ENCODE measurements at places on chromosomes 3 and 15. TPM values are rescaled to one million over a fixed set of nuclear protein-coding genes. Genes with fewer than 3 reads are reported as not detected.
A peak's percentile ranks its signal among the peaks of the same experiment; 100 is the strongest.

DNA sequence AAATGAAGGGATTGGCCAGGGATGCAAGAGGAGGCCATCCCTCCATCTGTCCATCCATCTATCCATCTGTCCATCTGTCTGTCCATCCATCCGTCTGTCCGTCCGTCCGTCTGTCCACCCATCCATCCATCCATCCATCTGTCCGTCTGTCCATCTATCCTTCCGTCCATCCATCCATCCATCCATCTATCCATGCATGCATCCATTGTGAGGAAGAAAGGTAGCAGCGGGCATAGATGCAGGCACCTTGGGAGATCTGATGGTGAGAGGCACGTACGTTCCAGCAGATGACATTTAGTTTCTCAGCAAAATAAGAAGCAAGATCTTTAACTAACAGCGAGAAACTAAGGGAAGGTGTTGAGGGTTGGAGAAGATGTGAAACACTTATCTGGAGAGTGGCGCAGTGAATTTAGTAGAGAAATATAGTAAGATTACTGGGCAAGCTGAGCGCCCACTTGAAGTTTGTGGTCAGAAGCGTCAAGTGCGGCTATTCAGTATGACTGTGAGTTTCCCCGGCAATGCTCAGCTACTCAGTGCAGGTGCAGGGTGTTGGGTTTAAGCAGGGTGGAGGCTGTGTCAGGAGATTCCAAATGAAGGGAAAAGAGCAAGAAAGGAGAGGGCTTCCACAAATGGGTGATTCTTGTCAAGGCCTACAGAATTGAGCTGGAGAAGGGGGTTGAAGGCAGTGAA, 22.4 kb upstream of the SRP14 start:
- no peak for DNase-seq

- no peak for DNase-seq
These were observed 46.0 kb downstream of the CA12 start for GRCh38 chr15:63335543-63336240.

DNA sequence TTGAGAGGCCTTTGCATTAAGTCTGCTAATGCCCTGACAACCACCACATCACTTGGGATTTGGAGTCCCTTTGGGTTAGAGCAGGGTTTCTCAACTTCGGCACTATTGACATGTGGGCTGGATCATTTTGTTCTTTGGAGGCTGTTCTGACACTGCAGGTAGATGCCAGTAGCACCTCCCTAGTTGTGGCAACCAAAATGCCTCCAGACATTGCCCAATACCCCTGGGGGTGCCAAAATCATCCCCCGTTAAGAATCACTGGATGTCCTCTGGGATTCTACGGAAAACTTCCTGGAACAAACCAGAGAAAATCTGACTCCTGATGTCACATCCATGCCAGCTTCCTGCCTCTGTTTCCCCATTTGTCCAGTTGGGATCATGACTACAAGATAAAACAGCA, 37.2 kb upstream of the BLM start:
- DNase-seq: no peak

GRCh38 chr15:76339305-76340197, 3.0 kb downstream of the ISL2 start:
- peak; percentile 65 for DNase-seq

ZNF106 gene
- 63.6 TPM for total RNA-seq

- DNase-seq: no peak
These were observed 33.3 kb downstream of the SLC41A3 start for GRCh38 chr3:126050626-126051025.

GRCh38 chr3:18080198-18080689, 337.8 kb upstream of the TBC1D5 start:
- DNase-seq: no peak

C3orf22 gene
- 0.28 TPM for total RNA-seq

DNA sequence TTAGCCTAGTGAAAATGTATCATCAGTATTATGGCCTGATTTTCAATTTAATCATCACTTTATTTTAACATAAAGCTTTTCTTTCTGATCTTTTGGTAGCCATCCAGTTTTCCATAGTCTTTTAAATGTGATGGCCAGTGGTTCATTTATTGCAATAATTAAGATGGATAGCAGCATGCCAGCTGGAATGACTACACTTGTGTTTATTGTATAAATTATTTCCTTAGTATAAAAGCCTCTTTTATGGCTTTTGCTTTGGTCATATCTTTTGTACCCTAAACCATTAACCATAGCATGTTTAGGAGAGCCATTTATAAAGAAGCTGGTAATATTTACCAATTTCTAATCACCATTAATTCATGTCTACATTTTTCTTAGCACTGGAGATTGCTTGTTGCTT, 31.7 kb downstream of the ALCAM start:
- peak; percentile 15 for DNase-seq

GRCh38 chr3:24502690-24503089, 8.0 kb upstream of the THRB start:
- no peak for DNase-seq

GRCh38 chr15:20352241-20353200, 189.1 kb downstream of the GOLGA6L6 start:
- DNase-seq: no peak

DNA sequence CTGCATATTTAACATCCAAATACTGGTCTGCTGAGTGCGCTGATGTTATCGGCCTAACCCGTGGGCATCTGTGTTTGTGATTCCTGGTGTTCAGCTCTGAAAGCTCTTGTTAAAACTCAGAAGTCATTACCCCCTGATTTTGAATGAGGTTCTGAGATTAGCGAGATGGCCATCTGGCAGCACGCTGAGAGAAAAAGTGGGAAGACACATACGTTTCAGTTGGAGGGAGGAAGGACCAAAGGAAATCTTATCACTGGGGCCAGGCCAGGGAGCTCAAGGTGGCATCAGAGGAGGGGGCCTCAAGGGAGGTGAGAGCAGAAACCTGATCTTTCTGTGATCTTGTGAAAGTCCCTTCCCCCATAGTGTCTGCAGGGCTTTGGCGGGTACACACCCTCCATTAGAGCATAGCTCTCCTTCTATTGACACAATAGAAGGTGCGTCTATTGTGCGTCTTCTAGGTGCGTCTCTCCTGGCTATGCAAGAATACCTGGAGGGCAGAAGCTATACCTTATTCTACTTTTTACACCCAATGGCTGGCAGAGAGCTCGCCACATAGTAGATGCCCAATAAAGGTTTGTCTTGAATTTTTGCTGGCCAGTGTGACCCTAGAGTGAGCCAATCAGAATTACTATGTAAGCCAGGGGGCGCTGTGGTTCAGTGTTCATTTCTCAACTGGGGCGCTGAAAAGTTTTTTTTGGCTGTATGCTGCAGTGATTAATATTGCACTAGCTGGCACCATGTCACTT, 182.4 kb downstream of the SHQ1 start:
- DNase-seq: no peak

MB21D2 gene
- total RNA-seq: 6.3 TPM

DNA sequence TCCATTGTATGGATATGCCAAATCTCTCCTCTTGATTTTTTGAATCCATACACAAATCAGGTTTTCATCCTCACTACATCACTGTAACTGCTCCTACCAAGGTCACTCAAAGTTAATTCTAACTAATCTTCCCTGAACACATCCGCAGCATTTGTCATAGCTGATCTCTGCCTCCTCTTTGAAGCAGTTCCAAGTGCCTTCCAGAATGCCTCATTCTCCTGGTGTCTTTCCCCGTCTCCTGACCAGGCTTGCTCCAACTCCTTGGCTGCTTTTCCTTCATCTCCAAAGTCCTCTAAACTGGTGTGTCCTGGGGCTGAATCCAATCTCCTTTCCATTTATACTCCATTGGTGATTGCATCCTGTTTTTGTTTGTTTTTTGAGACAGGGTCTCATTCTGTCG, 26.8 kb downstream of the KLHDC8B start:
- no peak for DNase-seq

PLOD2 gene
- total RNA-seq: 73.9 TPM

DNA sequence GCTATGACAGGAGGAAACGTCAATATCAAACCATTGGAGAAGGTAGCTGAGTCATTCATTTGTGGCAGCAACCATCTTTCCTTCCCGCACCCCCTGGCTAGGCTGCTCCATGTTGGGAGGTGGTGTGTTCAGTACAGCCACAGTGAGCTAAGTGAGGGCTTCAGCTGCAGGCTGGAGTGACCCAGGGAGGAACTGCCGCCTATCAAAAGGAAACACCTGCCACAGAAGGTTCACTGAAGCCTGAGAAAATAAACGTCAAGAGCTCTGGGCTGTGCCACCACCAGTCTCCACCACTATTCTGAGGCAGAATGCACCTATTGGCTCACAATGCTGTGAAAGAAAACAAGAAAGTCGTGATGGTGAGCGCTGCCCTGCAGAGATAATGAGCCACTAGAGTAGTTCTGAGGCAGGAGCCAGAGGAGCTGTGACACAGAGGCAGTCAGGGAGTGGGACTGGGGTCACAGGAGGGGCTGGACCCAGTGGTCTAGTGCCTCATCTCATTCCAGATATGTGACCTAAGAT, 34.8 kb upstream of the CD47 start:
- DNase-seq: peak; percentile 39

GRCh38 chr3:106185949-106186348, 317.1 kb upstream of the CBLB start:
- DNase-seq: no peak

DNA sequence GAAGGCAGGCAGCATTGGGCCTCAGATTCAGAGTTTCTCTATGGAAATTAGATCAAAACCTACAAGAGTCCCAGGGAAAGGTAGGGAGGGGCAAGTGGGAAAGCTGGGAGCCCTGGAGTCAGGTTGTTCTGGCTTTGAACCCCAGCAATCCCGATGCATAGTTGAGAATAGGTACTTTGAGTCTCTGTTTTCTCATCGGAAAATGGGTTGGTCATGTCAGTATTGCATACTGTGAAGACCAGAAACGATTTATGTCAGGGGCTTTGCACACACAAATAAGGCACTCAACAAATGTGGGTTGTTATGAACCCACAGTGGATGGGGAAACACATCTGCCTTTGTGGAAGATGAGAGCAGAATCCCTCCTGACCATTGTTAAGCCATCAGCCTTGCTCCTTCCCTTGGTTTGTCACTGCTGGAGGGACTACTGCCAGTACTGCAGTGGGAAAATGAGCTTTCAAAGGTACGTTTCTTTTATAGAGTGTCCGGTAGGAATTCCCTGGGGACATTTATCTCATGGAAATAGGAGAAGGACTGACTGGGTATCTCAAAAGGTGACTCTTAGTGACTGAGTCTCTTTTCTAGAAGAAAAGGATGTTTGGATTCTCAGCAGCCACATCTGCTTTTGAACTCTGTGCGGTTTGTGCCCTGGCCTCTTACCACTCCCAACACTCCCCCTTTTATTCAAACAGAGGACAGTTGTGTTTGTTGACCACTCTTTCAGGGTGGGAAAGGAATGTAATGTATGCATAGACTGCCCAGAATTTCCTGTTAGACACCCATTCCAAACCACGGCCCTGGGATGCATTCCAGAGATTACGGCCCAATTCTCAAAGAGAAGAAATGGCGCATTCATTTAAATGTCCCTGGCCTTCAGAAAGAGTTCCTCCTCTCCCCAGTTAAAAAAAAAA, 54.6 kb upstream of the VILL start:
- peak; percentile 70 for DNase-seq

DNA sequence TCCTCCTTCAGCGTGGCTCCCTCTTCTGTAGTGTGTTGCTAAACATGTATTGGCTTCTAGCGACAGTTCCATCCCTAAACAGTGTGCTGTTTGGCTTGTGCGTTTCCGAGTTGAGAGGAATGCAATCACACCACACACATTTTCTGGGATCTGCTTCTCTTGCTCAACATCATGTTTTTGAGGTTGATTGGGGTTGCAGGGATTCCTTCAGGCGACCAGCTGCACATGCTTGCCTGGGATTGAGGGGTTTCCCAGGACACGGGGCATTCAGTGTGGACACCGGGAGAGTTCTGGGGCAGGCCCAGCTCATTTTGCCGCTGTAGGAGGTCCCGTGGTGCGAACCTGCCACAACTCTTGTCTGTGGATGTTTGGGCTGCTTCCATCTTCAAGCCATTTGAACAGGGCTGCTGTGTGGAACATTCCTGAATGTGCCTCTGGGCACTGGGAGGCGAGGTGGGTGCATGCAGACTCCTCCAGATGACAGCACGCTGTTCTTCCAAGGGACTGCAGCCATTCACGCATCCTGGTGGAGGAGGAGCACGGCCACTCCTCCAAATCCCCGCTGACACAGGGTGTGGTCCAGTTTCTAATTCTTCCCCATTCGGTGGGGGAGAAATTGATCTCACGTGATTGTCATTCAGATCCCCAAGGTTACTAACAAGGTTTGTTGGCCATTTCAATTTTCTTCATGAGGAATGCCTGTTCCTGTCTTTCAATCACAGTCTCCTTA, 82.8 kb downstream of the PLXNA1 start:
- DNase-seq: no peak

- no peak for DNase-seq
These were observed 222.9 kb downstream of the DTWD1 start for GRCh38 chr15:49843725-49844124.

DNA sequence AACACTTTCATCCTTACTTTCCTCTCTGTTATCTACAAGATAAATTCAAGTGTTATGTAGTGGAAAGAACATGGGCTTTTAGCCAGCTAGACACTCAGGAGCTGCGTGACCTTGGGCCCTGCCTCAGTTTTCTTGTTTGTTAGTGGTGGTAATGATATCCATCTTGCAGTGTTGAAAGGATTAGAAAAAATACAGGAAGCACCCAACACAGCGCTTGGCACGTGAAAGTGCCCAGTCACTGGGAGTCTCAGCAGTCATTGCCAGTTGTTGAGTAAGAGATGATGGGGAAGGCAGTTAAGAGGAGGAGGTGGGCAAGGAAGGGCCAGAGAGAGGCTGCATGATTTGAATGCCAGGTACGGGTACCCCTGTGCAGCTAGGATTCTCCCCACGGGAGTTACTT, 5.3 kb downstream of the PDIA5 start:
- no peak for DNase-seq

DNA sequence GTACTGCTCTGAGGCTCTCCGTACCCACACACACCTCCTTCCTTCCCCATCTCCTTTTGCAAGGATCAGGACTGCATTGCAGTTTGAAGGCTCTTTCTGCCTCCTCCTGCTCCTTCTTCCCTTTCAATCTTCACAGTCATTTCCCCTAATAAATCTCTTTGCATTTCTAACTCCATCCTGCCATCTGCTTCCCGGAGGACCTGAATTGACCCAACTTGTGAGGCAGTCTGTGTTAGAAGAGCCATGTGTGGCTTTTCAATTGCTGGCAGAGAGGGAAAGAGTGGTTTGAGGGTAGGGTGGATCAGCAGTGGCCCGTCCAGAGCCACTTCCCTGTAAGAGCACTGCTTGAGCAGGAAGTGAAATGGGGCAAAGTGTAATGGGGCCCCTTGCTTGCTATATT, 35.8 kb downstream of the ANAPC13 start:
- DNase-seq: no peak

ARHGAP31 gene
- 58.5 TPM for total RNA-seq

DNA sequence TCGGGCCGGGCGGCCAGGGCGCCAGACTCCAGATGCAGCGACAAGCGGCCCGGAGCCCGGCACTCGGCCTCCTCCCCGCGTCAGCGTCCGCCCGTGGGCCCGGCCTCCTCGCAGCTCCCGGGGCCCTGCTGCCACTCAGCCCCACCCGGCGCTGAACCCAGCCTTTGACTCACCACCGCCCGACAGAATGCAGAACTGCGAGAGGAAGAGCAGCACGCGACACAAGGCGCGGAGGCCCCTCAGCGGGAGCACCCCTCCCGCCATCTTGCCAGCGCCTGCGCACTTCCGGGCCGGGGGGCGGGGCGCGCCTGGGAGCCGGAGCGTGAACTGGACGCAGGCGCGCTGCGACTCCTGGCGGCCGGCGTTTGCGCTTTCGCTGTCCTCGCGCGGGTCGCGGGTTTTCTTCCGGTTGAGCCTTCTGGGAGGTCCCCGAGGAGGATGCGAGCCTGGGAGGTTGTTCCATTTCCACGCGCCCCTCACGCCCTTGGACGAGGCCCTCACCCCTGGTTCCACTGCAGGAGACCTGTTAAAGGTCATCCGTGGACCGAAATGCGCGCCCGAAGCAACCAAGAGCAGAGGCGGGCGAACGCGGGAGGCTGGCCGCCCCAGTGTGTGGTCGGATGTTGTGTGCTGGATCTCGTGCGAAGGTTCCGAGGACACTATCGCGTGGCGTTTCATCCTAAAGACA, at the start of gene TM2D3:
Gene TM2D3, minus strand, starts transcription at position 284 of the 688 bp plus-strand sequence. Its CDS starts 20 bp downstream, at position 264.
- DNase-seq: peak; percentile 96

Measured in lung (tissue), 17 donors.